ENCODE measurements at places on chromosomes 3 and 15.

- DNase-seq: no peak
Measured at GRCh38 chr15:99344639-99345038, 93.4 kb downstream of the LRRC28 start.

GRCh38 chr15:56919031-56919608, 676 bp downstream of the TCF12 start:
- peak; percentile 61 for DNase-seq

DNA sequence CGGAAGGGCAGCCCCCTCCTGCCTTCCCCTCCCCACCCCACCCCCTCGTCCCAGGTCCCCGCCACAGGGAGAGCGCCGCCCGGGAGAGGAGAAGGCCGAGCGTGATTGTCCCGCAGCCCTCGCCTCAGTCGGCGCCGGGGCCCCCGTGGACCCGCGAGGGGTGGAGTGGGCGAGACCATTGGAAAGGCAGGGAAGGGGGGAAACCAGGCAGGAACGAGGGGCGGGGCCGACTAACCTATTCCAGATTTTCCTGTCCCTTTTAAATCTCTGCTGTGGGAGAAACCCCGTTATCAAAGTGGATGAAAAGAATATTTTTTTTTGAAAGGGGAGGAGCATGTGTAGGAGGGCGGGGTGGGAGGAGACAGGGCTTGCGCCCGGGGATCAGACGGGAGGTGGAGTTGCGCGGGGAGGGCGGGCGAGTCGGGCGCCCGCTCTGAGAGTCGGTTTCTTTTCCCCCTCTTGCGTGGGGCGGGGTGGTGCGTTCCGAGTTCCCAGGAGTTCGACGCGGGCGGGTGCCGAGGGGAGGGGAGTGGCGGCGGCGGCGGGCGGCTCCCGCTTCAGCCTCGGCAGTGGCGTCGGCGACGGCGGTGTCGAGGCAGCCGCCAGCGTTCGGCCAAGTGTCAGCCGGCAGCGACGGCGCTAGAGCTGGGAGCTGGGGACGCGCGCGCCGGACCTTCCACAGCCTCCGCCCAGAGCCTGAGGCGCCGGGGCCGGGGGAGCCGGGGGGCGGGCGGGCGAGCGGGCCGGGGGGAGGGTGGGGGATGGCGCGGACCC, at the start of gene NECTIN3:
TSS of gene NECTIN3 (plus strand) at position 560 of the 774 bp plus-strand sequence. CDS start at position 762, 202 bp downstream.
- peak; percentile 75 for DNase-seq

- no peak for DNase-seq
Measured at GRCh38 chr3:138188013-138188730, 1.1 kb downstream of the ARMC8 start.

- DNase-seq: no peak
Measured at GRCh38 chr3:128683957-128684356, 33.3 kb upstream of the RPN1 start.

- DNase-seq: no peak
Measured at GRCh38 chr15:91556926-91557325, 296.6 kb upstream of the SLCO3A1 start.

GRCh38 chr3:58999134-58999773, 50.6 kb downstream of the CFAP20DC start:
- DNase-seq: no peak

GRCh38 chr3:53166206-53166605, 5.2 kb downstream of the PRKCD start:
- no peak for DNase-seq

- peak; percentile 12 for DNase-seq
Measured at GRCh38 chr15:51382787-51383186, 41.3 kb downstream of the GLDN start.

GRCh38 chr3:155013427-155013826, 66.7 kb upstream of the MME start:
- no peak for DNase-seq

DNA sequence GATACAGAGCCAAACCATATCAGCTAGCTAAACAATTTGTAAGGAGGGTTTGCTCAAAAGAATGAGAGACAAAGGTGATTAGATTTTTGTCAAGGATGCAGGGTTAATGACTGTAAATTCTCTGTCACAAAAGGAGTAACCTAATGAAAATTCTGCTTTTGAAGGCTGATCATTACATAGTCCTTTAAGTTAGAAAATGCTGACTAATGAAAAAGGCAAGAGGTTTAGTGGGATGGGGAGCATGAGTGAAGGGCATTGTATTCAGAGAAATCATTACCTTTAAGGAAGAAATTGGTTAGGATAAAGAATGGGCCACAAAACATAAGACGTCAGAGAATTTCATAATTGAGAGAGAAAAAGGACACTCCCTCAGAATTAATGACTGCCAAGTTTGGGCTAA, 97.7 kb downstream of the TP63 start:
- DNase-seq: no peak

DNA sequence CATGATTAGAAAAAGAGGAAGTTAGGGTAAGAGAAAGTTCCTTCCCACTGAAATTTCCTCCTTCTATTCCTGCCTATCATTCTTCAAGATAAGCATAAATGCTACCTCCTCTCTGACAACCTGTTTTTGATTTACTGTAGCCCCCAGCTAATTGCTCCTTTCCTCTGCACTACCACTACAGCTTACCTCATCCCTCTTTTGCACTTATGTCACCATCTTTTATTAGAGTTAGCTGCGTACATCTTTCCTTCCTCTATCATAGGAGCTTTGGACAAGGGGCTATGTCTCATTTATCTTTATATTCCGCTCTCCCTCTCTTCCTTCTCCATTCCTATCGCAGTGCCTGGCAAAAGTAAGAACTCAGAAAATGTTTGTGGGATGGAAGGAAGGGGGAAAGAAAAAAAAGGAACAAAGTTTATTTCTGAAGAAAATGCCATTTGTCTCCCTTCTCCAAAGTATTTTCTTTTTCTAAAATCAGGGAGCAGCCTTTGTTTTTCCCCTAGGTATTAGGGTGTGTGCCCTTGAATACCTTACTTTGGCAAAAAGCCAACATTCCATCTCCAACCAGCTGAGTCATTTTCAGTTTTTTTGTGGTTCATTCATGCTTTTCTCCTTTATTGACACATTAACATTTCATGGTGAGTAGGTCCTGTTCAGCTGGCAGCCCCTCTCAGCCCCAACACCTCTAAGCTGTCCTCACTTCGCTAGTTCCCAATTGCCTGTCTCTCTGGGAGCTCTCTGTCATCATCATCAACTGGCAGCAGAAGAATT, 87.6 kb upstream of the SOX2 start:
- DNase-seq: no peak

DNA sequence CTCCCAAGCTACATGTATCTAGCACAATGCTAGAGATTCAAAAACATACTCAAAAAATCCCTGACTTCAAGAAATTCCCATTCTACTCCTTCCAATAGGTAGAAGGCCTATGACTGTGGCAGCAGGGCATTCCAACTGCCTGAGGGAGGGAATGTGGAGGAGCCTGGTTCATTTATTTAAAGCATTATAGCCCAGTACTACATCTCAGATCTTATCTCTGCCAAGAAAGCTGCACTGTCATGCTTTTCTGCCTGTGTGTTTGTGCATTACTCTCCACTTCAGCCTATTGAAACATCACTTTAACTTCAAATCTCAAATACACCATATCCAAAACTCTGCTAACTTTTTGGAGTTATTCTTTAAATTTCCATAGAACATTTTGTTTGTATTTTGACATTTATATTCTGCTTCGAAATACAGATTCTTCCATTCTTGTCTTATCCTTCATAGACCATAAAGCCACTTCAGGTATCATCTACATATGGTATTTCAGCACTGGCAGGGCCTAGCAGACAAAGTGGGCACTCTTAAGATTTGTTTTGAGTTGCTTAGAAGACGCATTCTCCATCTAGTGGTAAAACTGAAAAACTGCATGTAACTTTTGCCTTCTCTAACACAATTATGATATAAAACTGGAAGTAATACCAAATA, 59.1 kb upstream of the NEDD4 start:
- peak; percentile 3 for DNase-seq

DNA sequence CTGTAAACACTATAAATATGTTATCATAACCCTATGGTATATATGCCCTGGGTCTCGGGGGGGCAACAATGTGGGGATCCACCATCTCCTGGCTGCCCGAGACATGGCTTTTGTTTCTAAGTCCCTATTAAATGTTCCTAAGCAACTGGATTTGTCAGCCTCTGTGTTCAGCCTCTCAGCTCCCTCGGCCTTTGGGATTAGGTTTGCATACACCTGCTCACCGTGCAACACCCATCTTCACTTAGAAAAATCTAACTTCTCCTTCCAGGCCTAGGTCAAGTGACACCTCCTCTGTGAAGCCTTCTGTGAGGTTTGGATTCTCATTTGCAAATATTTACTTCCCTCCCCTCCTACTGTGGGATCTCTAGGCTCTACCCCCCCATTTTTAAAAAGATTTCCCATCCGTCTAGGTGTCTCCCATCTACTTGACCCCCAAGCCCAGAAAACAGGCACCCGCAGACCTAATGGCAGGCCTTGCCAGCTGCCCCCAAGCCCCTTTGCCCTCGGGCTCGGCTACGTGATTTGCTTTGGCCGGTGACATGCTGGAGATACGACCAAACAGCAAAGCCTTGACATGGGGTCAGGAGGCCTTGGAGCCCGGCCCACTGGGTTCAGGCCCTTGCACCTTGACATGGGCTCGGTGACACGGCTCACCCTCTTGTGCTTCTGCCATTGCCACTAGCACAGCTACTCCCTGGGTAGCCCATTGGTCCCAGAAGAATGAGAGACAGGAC, 66.0 kb upstream of the BLM start:
- DNase-seq: no peak

- DNase-seq: no peak
Measured at GRCh38 chr15:83061680-83062079, 5.4 kb downstream of the BTBD1 start.

GRCh38 chr3:118548434-118548833, 486.2 kb downstream of the IGSF11 start:
- no peak for DNase-seq

DNA sequence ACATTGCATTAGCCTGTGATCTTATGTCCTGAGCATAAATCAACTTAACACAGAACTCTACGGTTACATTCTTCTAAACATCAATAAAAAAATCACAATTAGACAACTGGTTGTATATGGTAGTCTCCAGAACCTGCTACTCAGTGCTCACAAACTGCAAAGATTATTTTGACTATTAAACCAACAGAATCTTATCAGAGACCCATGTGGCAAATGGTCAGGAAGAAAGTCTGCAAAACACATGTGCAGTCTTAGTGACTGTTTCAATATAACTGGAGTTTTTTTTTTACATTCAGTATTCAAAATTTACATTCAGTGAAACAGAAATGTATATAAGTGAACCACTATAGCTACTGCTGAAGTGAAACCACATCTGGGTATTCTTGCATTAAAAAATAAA, 27.3 kb upstream of the PYGO1 start:
- DNase-seq: no peak

DNA sequence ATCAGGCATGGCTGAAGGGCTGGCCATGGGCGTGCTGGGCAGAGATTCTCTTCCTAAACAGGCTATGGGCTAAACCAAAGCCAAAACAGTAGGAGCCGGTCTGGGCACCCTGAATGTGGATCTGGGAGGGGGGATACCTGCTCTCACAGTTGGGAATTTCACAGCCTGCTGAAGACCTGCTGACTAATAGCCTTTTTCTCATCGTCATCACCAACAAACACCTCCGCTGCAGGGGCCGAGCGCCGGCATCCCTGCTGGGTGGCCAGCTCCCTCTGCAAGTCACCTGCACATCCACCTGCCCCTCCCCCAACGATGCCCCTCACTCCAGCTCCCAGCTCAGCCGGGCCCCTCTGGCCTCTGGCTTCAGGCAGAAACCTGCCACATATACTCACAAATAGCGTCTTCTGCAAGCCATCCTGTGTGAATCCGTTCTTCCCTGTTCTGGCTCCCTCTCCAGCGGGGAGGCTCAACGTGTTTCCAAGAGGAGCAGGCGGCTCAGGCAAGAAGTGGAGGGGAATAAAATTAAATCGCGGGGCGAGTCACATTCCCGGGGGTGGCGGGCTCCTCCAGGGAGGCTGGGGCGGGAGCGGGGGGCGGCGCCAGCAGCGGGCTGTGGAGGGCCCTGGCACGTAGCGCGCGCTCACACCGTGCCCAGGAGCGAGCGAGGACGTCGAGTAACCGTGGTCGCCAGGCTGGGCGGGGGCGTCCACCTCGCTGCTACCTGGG, 466 bp downstream of the IQSEC1 start:
- no peak for DNase-seq

DNA sequence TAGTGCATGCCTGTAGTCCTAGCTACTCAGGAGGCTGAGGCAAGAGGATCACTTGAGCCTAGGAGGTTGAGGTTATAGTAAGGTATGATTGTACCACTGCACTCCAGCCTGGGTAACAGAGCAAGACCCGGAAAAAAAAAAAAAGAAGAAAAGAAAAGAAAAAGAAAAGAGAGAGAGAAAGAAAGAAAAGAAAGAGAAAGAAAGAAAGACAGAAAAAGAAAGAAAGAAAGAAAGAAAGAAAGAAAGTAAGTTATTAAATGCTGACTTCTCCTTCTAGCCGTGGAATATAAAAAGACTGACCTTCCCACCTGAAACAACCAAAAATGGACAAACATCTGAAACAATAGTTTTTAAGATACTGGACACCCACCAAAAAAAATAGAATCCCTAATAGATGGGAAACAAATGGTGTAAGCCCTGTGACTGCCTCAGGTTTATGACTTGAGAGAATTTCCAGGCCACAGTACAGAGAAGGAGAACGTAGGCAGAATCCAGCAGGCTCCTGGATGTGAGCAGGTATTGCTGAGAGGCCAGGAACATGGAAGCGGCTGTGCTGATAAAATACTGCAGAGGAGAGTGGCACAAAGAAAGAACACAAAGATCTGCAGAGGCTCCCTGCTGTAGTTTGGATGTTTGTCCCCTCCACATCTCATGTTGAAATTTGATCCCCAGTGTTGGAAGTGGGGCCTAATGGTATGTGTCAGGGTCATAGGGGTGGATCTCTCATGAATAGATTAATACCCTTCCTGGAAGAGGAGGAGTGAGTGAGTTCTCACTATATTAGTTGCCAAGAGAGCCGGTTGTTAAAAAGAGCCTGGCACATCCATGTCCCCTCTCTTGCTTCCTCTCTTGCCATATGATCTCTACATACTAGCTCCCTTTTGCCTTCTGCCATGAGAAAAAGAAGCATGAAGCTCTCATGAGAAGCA, 41.8 kb upstream of the PRSS50 start:
- no peak for DNase-seq

DNA sequence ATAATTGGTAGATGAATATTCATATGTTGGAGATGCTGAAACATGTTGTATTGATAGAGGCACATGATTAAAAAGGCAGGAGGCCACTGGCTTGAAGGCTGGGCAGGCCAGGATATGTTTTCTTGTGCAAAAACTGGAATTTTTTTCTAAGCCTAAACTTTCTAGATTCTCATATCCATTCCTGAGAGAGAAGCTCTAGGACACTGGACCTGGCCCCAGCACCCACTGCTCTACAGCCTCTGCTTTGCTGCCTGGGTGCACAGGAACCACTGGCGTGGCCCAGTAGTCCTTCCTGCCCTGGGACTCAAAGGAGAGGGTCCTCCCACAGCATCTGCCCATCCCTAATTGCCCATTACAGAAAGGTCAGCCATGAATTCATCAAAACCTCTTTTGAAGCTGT, 58.1 kb upstream of the APEH start:
- DNase-seq: no peak

GRCh38 chr3:134357914-134358811, 16.1 kb downstream of the AMOTL2 start:
- DNase-seq: no peak

- no peak for DNase-seq
Measured at GRCh38 chr15:49406352-49407118, 16.5 kb upstream of the FGF7 start.

GRCh38 chr3:140924097-140924873, 17.4 kb upstream of the SLC25A36 start:
- no peak for DNase-seq

Data from T-helper 2 cell (primary cell).